ENCODE measurements at places on chromosomes 11 and 22.

DNA sequence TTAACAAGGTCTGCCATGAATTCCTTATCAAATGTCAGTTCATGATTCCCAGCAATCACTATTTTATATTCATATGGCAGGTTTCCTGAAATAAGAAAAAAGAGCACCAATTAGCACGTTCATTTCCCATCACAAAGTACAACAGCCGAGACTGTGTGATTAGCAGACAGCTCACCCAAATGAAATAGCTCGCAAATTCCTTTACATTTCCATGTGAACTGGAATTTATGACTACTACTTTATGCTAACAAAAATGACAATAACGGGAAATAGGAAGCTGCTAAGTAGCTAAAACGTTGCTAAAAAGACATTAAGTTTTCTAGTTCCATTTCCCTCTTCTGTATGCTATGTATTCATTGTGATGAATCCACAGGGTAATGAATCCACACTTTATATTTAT, 90.7 kb downstream of the MPPED2 start:
- no peak for DNase-seq

- no peak for DNase-seq
Observed at GRCh38 chr11:14118072-14118471, 155.5 kb downstream of the SPON1 start.

DNA sequence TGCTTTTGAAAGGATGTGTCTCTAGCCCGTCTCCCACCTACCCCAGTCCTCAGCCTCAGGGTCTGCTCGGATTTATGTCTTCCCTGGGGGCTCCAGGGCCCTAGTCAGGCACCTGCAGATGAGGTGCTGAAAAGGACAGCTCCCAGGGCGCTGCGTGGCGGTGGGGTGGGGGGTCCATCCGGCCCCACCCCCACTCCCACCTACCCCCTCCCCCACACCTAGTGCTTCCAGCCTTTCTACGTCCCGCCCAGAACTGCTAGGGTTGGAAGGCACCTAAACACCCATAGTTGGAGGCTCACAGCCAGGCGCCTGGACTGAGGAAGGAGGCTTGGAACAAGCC, 1.4 kb upstream of the ROBO3 start:
- DNase-seq = no peak

DNA sequence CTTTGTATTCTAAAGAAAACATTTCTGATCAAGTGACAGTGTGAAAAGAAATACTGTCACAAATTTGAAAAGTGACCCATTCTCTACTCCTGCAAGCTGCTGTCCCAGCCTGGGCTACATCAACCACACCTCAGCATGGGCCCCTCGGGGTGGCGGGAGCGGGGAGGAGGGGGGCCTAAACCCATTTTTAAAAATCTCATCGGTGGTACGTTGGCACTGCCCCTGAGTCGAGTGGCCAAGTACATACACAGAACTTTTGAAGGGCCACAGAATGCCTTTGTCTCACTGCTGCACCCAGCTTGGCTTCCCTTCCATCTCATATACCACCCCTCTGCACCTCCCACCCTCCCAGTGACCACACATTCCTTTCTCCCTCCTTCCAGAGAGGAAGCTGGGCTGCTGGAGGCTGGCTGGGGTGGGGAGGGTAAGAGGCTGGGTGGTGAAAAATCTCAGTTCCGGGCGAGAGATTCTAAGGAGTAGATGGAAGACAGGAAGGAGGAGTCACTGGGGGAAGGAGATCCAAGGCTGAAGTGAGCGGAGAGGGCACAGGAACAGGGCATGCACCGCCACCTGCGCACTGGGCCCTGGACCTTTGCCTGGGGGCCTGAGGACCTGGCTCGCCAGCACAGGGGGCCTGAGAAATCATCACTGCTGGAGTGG, 21.1 kb downstream of the FXYD6 start:
- DNase-seq = no peak

DNA sequence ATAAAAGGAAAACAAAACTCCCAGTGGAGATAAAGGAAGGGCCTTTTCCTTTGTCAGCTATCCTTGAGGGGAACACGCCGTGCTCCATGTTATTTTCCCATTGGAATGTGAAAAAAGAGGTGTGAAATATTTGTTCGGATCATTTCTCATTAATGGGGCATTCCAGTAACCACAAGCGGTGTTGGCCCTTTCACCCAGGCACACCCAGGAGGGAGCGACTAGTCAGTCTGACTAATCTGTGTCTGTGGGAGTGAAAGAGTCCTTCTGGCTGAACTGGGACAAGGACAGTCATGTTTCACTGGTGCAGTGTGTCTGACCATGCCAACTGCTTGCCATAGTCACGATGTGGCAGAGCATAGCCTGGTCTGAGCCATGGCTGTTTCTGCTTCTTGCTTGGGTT, 13.0 kb upstream of the MYEOV start:
- DNase-seq = no peak

DNA sequence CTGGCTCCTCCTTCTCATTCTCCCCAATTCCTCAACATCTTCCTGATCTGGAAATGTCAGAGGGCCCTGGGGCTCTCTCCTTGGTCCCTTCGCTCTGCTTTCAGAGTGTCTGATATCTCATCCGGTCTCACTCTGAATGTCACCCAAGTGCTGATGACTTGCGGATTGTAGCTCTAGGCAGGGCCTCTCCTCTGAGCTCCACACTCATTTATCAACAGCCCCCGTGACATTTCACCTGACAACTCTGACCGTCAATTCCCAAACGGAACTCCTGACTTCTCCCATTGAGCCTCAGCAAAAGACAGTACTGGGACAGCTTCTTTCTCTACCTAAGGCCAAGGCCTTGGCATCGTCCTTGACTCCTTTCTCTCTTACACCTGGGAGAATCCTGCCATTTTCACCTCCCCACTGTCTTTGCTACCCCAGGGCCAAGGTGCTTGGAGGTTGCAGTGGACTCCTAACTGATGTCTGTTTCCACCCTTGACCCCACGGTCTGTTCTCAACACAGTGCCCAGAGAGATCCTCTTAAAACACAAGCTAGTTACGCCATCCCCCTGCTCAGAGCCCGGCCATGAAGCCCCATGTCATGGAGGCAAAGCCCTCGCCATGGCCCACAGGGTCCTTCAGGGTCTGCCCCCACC, 57.5 kb upstream of the THY1 start:
- peak; percentile 18 for DNase-seq

GRCh38 chr22:22422629-22423112, 85.9 kb downstream of the ZNF280B start:
- DNase-seq = no peak

GRCh38 chr11:64269540-64270220, 14.8 kb downstream of the BAD start:
- peak; percentile 100 for DNase-seq

DNA sequence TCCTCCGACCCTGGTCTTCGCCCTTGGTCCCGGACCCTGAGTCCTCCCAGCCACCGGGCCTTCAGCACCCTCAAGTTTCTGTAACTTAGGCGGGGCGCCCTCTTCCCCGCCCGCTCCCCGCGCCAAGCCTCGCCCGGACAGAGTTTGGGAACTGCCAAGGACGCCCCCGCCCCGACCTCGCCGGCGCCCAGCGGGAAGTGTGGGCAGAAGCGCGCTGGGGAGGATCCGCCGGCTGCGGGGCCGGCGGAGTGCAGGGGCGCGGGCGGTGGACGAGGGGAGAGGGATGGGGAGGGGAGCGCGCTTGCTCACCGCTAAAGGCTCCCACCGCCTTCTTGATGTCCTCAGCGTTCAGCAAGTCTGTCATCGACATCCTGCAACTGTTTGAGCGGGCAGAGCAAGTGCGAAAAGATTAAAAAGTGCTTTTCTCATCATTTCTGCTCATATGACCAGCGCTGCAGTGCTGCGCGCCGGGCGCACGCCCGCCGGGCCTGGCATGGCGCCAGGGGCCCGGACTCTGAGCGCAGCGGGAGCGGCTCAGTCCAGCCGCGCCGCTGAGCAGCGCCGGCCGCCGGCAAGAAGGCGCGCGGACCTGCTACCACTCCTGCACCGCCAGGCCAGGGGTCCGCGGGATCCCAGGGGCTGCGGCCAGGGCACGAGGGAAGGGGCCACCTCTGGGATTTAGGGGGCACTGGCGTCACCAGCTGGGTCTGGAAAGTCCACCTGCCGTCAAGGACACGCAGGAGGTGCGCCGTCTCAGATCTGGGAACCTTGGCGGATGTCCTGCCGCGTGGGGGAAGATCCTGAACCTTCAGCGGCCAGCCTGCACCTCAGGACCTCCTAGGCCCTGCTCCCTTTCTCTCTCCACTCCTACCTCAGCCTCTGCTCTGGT, at the start of gene PVALB:
TSS of gene PVALB (minus strand) at position 400 of the 889 bp plus-strand sequence. CDS start at position 370, 30 bp downstream.
- DNase-seq = no peak

DNA sequence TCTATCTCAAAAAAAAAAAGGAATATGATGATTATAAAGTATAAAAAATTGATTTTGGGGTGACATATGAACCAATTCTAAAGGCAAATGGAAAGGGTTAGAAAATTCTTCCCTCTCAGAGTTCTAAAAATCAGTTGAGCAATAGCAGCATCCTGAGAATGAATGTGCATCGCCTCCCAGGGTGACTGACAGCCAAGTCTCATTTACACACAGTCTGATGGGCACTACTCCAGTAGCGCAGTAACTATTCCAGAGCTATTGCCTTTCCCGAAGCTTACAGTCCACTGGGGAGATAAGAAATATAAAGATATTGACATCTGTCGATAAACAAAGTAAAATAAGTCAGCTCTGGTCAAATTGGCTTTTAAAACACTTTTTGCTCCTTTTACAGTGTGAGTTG, 32.3 kb upstream of the SORL1 start:
- peak; percentile 25 for DNase-seq

DNA sequence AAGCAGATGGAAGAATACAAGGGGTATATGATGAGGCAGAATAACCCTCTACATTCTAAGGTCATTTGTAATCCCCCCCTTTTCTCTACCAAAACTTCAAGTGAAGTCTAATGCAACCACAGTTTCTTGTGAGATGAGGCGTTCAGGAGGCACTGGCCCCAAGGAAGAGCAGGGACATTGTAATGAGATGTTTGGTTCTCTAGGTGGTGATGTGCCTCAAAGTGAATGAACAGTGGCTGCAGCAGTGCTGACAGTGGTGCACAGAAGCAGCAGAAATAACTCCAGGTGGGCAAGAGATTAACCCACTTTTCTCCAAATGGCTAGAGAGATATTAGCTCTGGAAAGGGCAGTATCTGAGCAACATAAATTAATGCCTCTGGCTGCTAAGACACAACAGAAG, 33.8 kb downstream of the PDGFD start:
- DNase-seq = no peak

DNA sequence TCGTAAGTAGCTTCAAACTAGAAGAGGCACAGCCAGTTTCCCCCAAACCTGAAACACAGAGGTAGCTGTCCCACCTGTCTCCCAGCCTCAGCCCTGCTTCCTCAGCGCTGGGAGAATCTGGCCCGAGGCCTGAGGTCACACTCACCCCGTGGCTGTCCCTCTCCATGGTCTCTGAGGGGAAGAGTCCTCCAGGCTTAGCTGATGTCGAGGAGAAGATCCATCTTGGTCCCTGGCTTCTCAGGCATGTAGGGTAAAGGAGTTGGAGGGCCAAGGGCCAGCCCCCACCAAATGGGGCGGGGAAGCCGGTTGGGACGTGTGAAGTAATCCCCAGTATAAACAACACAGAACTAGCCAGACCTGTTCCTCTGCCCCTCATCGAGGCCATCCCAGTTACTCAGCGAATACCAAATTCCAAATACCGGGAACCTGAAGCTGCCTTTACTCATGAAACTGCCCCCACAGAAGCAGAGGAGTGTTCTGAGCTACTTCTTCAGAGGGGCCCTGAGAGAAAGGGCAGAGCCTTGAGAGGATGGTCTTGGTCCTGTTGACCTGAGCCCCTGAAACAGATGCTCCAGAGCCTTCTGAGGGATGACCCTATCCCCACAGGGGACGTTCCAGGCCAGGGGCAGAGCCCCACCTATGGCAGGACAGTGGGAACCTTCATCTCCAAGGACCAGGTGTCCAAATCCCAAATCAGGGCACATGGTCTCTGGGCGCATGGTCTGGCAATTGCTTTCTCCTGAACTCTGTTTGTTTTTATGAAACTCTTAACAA, at the start of gene TMPRSS13:
TSS of gene TMPRSS13 (minus strand) at position 261 of the 774 bp plus-strand sequence. CDS start at position 166, 95 bp downstream.
- DNase-seq = peak; percentile 67

GRCh38 chr11:30328681-30329080, 5.8 kb downstream of the ARL14EP start:
- no peak for DNase-seq

GRCh38 chr11:44960200-44960845, 9.6 kb upstream of the TP53I11 start:
- no peak for DNase-seq

- DNase-seq = peak; percentile 51
Observed at GRCh38 chr11:1873048-1873812, 18.5 kb downstream of the PRR33 start.

GRCh38 chr11:66922551-66922950, 35.6 kb downstream of the PC start:
- DNase-seq = no peak

DNA sequence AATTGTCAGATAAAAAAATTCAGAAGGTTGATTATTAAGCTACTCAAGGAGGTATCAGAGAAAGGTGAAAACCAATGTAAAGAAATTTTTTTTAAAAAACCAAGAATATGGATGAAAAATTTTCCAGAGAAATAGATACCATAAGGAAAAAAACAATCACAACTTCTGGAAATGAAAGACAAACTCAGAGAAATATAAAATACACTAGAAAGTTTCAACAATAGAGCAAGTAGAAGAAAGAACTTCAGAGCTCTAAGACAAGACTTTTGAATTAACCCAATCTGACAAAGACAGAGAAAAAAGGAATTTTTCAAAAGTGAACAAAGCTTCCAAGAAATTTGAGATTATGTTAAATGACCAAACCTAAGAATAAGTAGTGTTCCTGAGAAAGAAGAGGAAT, 62.9 kb upstream of the TEAD1 start:
- DNase-seq = no peak

- DNase-seq = no peak
Observed at GRCh38 chr11:13376838-13377237, 86.2 kb downstream of the BTBD10 start.

DNA sequence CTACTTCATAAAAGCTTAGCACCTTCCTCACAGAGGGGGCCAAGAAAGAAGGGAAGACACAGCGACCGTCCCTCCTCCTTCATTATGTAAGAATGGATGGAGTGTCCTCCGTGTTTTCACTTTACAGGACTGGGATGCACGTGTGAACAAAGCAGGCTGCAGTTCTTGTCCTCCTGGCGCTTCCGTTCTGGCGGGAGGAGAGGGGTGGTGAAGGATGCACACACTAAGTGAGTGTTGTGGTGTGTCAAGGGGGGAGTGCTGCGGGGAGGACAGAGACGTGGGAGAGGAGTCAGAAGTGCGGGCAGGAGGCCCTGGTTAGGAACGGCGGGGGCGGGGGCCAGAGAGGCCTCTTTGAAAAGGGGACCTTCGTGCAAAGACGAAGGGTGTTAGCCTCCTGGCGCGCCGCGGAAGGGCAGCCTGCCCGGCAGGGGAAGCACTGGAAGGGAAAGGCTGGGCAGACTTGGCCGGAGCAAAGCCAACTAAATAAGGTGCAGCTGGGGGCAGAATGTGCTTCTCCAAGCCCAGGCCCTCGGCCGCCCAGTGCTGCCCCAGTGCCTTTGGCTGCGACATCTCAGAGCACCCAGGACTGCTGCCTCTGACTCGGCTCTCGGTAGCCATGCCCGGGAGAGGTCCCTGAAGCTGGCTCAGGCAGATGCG, 27.0 kb upstream of the IGSF9B start:
- no peak for DNase-seq

Data from left lung (tissue), 14 donors.